ENCODE measurements at places on chromosomes 13 and 19.

GRCh38 chr13:20547479-20547908, 19.5 kb upstream of the IFT88 start:
- no peak for DNase-seq

DNA sequence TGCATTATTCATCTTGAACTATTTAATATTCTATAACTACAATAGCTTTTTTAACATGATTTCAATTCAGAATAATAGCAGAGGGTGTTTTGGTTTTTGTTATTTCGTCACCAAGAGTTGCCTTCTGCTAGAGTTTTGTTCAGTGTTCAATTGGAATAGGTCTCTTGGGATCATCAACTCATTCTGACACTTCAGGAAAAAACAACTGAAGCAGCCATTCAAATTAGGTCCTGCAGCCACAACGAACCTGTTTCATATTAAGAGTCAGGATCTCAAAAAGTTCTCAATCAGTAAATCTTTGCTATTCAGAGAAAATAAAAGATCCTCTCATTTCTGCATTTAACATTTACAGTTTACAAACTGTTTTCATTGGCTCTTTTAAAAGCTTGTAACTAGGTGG, 2.4 kb upstream of the CHAMP1 start:
- DNase-seq, result no peak

GRCh38 chr19:57927587-57927986, 7.6 kb downstream of the ZNF418 start:
- no peak for DNase-seq

DNA sequence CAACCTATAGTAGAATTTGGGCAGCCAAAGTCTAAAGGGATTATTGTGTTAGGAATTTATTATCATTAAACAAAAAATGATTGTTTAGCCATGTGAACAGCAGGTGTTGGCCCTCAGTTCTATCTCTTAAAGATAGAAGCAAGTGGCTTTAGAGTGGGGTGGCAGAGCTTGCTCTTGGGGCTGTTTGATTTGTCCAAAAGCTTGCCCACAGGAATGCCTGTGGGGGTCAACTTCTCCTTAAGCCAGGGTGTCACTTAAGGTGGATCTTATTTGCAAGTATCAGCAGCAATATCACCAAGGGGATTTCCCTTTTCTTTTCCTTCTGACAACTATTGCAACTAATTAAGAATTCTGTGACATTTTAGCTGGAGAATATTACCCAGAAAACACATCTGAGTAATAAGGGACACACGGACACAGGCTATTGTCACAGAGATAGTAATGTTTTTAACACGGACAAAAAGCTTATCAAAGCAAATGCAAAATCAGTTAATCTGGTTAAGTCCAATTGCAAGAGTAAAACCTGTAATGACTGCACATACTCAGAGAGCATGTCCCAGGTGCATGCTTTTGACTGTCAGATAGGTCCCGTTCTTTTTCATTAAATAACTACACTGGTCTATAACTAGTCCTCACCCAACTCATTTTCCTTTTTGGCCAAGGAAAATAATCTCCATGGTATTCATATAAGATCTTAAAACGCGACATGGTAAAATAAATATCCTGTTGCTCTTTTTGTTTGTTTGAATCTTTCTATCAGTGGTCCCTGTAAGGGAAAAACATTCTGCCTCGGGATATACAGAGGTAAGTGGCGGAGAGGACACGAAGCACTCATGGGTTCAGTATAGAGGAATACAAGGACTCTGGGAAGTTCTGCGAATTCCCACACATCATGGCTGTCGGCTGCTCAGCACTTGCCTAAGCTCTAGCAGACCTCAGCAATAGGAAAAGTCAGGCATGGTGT, 172.1 kb upstream of the RFC3 start:
- DNase-seq, result no peak

- no peak for DNase-seq
Observed at GRCh38 chr13:112930192-112930591, 38.8 kb upstream of the MCF2L start.

- no peak for DNase-seq
Observed at GRCh38 chr13:70366720-70367119, 258.5 kb upstream of the KLHL1 start.

- DNase-seq, result no peak
Observed at GRCh38 chr13:95185851-95186250, 115.4 kb downstream of the ABCC4 start.

DNA sequence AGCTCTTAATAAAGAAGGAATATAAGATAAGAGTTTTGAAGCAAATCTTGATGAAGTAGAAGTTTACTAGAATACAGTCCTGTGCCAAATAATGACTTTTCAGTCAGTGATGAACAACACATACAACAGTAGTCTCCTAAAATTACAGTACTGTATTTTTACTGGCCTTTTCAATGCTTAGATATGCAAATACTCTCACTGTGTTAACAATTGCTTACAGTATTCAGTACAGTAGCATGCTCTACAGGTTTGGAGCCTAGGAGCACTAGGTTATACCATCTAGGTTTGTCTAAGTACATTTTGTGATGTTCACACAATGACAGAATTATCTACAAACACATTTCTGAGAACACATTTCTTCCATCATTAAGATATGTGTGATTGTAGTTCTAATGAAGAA, 316.7 kb upstream of the KLHL1 start:
- DNase-seq, result no peak

DNA sequence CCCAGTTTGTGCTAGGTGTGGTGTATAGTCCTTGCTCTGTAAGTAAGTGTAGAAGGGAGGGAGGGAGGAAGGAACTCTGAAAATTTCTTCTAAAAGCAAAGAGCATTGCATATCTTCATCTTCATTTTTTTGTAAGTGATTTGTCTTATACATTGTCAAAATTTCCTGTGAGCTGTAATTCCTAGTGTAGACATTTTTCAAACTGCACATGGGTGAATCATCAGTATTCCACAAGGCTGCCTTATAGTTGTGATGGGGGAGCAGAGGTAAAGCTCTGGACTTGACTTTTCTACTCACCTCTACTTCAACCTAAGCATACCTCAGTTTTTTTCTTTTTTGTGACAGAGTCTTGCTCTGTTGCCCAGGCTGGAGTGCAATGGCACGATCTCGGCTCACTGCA, 86.9 kb downstream of the CDK8 start:
- DNase-seq, result no peak

DNA sequence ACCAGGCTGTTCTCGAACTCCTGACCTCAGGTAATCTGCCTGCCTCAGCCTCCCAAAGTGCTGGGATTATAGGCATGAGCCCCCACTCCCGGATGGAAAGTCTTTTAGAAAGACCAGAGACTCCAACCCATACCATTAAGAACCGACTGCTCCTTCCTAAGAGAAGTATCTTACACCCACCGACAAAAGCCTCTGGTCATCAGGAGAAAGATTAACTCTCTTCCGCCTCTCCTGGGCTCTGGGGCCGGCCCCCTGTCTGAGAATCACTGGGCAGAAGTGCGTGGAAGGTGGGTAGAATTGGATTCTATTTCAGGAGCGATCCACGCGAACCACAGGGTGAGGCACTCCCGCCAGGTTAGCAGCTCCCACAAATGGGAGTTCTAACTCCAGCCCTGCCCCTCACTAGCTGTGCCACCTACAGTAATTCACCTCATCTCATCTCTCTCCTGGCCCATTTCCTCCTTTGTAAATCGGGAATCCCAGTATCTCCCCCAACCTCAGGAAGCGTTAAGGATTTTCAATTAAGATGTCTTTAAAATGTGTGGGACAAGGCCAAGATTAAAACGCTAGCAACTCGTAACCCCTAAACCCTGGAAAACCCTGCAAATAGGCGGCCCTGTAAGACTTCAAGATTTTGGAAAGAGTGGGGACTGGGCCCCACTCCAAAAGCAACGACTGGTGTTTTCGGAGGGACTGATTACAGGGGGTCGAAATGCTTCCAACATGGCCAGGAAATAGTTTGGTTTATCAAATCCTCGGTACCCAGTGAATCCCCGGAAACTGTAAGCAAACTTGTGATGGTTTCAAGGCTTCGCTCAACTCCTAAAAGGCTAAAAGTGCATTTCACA, 1.3 kb downstream of the HNRNPL start:
- no peak for DNase-seq

DNA sequence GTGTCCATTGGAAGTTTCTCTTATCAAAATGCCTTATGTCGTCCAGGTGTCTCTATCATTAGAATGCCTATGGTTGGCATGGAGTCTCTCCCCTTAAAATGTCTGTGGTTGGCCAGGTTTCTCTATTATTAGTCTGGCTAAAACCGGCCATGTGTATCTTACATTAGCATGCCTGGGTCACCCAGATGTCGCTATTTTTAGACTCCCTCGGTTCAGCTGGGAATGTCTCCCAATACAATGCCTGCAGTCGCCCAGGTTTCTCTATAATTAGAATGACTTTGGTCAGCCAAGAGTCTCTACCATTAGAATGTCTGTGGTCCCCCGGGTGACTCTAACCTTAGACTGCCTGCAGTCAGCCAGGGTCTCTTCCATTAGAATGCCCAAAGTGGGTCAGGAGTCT, 1536.1 kb downstream of the UQCRFS1 start:
- no peak for DNase-seq

DNA sequence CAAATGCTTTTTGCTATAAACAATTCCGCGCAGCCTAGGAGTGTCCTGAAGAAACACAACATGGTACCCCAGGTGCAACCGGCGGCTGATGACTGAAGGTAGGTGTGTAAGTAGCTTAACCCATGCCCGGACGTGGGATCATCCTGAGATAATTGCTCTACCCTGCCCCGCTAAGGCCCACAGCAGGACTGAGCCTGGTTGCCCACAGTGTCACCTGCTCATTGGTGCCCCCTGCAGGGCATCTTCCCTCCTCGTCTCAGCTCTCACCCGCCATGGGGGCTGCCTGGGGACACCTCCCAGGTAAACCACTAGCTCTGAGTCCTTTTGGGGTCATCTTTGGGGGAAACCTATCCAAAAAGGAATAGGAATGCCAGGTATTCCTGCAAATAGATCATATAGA, 22.3 kb downstream of the TMEM161A start:
- DNase-seq, result no peak

DNA sequence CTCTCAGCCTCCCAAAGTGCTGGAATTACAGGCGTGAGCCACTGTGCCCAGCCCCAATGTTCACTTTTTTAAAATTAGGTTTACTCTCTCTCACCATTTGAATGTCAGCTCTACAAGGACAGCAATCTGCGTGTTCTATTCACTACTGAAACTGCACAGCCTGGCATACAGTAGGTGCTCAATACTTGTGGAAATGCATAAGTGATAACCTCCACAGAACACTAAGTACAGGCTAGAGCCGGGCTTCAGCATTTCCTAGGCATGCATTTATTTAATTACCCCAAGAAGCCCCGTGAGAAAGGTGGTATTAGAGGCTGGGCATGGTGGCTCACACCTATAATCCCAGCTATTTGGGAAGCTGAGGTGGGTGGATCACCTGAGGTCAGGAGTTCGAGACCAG, 33.1 kb upstream of the TNFAIP8L1 start:
- DNase-seq, result no peak

- DNase-seq, result no peak
Observed at GRCh38 chr13:33152389-33152788, 133.2 kb downstream of the STARD13 start.

DNA sequence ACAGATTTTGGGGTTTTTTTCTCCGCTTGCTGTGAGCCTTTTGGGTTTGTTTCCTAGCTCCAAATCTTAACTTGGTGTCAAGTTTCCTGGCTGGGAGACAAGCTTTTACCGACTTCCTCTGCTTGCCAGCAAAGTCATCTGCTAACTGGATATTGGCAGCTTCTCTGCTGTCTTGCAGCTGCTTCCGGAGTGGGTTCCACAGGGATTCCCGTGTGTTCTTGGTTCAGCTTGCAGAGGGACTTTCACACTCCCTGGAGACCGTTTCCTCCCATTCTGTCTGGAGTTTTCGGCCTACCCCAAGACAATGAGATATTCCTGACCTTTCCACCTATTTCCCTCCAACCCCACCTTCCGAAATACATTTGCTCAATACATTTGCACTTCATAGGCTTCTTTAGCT, 2.2 kb upstream of the COLGALT1 start:
- peak; percentile 18 for DNase-seq

GRCh38 chr19:47151627-47152026, 21.0 kb downstream of the SAE1 start:
- no peak for DNase-seq

DNA sequence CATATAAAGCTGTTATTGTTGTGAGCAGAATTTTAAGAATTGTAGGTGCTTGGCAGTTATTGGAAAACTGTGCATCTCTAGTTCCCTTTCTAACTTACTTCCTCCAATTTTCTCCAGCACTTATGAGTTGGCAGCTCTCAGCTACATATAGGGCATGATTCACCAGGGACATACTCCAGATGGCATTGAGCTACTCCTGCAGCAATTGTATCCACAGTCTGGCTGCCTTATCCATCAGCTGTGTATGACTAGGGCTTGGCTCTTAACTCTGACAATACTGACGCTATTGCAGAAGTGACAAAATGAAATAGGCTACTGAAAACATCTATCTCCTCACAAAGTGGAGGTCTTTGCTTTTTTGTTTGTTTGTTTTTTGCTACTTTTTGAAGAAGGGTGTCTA, 276.7 kb downstream of the POU4F1 start:
- DNase-seq, result peak; percentile 21

DNA sequence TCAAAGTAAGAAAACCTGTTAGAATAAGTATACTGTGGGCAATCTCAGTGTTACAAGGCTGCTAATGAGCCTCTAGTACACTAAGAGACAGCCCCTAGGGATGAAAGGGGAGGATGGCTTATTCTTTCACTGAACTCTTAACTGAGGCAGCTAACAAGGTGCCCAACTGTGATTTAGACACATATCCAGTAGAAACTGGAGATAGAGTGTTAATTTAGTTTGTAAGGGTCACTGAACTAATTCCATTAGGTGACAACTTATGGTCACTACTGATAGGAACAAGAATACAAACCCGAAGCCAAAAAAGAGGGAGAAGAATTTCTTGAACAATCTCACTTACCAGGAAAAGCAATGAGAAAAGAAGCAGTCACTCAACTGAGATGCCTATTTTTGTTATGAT, 1010.6 kb downstream of the PCDH9 start:
- no peak for DNase-seq

- DNase-seq, result no peak
Observed at GRCh38 chr19:49331616-49332055, 3.6 kb upstream of the CD37 start.

GRCh38 chr13:110306960-110307766, at the start of the genes COL4A1 and COL4A2:
TSS of gene COL4A1 (minus strand) at chr13:110307157. CDS start at chr13:110307027, 130 bp downstream.
TSS of gene COL4A2 (plus strand) at chr13:110307284. CDS start at chr13:110307904, 620 bp downstream.
- peak; percentile 49 for DNase-seq

DNA sequence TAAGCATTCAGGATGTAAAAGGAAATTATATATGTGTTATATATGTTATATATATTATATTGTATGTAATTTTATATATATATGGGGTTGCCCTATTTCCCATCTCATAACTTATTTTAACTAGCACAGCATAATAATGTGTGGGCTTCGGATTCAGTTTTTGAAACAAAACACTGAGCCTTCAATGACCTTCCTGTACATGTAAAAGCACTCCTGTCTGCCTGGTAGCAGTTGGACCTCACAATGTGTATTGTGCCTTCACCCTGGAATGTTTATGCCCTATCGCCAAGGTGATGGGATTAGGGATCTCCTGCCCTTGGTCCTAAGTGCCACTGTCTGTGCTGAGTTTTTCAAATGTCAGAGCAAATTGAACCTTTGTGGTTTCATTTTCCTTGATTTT, 968.8 kb downstream of the TUBA3C start:
- DNase-seq, result no peak

DNA sequence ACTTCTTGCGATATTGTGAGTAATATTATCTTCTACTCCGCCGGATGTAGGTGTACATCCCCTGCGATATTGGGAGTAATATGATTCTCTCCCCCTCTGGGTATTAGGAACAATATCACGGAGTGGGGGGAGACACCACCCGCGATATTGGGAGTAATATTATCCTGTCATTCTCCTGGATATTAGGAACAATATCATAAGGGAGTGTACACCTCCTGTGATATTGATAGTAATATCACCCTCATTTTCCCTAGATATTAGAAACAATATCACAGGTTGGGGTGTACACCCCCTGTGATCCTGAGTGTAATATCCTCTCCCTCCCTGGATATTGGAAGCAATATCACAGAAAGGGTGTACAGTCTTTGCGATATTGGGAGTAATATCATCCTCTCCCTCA, 64.3 kb upstream of the CEACAM21 start:
- DNase-seq, result no peak

Data from NCI-H2081 (cell line).